HEK293T (cell line): ENCODE measurements at places on chromosomes 2 and 18.
A peak's percentile ranks its signal among the peaks of the same experiment; 100 is the strongest.

DNA sequence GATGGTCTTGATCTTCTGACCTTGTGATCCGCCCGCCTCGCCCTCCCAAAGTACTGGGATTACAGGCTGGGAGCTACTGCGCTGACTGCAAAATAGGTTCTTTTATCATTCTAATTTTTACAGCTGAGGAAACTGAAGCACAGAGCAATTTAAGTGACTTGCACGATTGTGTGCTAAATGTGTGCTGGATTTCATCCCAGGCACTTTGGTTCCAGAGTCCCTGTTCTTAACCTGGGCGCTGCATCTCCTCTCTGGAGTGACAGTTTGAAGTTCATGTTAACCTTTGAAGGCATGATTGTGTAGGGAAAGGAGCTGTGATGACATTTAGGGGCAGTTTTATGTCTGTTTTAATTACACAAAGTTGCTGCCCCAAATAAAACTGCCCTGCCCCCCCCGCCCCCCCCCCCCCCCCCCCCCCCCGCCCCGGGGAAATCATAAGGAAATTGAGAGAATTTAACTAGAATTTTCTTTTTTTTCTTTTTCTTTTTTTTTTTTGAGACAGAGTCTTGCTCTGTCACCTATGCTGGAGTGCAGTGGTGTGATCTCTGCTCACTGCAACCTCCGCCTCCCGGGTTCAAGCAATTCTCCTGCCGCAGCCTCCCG lies 5.6 kb downstream of the ACSL3 start:
- no peak for DNase-seq

DNA sequence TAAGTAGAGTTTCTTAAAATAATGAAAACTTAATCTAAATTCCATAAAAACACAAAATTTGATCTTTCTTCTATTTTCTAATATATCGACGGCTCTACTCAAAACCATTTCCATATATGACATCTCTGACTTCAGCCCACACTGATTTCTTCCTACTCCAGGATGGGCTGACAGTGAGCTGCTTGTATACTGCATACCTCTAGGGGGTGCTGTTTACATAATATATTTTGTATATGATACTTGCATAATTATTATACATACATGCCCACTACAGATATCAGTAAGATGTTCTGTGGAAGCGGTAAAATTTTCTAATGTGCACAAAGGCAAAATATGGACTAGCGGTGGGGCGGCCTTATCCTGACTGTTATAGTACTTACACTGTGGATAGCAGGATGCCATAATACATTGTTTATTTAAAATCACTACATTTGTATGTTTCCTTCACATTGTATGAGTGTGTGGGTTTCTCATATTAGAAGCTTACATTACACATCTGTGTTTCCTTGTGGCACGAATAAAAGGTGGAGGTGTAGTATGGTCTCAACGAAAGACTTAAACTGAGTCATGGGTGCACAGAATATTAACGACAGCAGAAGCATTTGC lies 66.1 kb upstream of the NXPH2 start:
- DNase-seq: peak; percentile 50

- DNase-seq: no peak
These were observed 14.1 kb downstream of the MC4R start for GRCh38 chr18:60358516-60358915.

- DNase-seq: peak; percentile 57
These were observed 11.5 kb downstream of the GPR55 start for GRCh38 chr2:230913406-230914143.

GRCh38 chr2:15315411-15315810 lies 245.7 kb downstream of the NBAS start:
- no peak for DNase-seq

DNA sequence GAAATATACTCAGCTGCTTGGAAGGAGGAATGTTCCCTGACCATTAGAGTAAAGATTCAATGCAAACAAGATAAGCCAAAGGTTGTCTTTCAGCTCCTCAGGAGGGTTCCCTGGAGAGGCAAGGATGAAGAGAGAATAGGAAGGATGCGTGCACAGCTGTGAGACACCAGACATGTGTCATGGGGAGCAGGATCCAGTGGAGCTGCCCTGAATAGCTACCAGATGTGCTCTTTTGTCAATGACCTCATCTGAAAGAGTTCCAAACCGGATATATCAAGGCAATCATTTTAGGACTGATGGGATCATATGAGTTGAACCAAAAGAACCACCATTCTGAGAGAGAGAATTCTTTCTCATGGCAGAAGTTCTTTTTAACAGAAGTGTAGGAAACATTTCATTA lies 490.6 kb downstream of the IRS1 start:
- no peak for DNase-seq

GRCh38 chr2:10193851-10194820 lies 71.6 kb downstream of the RRM2 start:
- no peak for DNase-seq

GRCh38 chr2:126359494-126359893 lies 296.5 kb upstream of the GYPC start:
- peak; percentile 24 for DNase-seq

- no peak for DNase-seq
These were observed 112.1 kb downstream of the MCFD2 start for GRCh38 chr2:46803547-46803878.

GRCh38 chr2:67641312-67642045 lies 244.3 kb downstream of the ETAA1 start:
- DNase-seq: no peak

GRCh38 chr2:42192652-42193566 lies 23.8 kb downstream of the EML4 start:
- no peak for DNase-seq

- no peak for DNase-seq
These were observed 137.3 kb downstream of the SS18 start for GRCh38 chr18:25953111-25953510.

- no peak for DNase-seq
These were observed 970.6 kb upstream of the ACVR2A start for GRCh38 chr2:146874260-146874658.

GRCh38 chr18:55073116-55073515 lies 113.9 kb upstream of the CCDC68 start:
- no peak for DNase-seq

DNA sequence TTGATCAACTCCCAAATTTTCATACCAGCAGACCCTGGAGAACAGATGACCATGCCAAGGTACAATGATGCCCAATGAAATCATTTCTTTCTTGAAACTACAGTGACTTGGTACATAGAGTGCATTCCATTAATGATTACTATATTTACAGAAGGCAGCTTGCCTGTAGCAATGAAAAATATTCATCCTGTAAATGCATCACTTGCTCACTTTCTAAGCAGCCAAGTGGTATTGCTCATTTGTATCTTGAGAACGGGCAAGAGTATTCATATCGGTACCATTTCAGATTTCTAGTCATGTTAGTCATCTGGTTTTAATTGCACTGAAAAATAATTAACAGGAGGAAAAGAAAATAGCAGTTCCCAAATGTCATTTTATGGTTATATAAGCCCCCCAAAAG lies 59.6 kb downstream of the VIL1 start:
- DNase-seq: no peak

GRCh38 chr2:170321526-170321925 lies 143.6 kb downstream of the MYO3B start:
- DNase-seq: no peak

DNA sequence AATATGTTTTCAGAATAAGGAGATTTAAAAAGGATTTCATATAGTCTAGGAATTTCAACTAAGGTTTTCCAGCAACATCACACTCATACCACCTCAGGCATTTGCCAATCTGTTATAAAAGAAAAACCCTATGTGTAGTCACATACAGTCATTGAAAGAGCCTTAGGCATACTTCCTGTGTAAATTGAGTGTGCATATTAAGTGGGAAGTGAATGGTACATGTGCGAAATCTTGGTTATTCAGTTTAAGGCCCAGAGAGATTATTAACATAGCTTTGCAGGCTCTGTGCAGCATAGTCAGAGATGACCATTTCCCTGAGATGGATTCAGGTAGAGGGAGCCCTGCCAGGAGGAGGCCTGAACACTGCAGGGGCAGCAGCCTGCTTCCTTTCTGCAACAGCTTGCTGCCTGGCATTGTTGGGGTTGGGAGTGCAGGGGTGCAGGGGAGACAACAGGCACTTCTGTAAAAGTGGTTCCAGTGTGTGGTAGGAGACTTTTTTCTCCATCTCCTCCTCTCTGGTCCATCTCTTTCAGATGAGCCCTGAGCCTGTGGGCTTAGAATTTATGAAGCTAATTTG lies 100.1 kb upstream of the OSR1 start:
- DNase-seq: no peak

DNA sequence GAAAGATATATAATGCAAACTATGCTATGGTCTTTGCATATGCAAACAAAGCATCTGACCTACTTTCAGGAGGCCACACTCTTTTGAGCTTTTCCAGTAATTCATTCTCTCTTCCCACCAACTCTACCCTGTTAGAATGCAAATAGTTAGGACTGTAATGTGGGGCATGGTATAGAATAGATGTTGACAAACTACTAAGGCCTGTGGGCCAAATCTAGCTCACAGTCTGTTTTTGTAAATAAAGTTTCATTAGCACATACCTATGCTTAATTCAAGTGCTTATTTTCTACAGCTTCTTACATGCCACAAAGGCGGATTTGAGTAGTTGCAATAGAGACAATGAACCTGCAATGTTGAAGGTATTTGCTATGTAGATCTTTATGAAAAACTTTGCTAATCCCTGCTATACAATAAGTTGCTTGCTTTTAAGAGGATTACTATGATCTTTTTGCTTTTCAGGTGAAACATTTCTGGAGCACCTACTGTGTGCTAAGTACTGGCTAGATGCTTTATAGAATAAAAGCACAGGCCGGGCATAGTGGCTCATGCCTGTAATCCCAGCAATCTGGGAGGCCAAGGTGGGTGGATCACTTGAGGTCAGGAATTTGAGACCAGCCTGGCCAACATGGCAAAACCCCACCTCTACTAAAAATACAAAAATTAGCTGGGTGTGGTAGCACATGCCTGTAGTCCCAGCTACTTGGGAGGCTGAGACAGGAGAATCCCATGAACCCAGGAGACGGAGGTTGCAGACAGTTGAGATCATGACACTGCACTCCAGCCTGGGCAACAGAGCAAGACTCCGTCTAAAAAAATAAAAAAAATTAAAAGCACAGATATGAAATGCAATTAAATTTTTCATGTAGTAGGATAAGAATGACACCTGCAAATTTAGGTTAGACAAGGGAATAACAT lies 267.8 kb downstream of the DPP10 start:
- no peak for DNase-seq

DNA sequence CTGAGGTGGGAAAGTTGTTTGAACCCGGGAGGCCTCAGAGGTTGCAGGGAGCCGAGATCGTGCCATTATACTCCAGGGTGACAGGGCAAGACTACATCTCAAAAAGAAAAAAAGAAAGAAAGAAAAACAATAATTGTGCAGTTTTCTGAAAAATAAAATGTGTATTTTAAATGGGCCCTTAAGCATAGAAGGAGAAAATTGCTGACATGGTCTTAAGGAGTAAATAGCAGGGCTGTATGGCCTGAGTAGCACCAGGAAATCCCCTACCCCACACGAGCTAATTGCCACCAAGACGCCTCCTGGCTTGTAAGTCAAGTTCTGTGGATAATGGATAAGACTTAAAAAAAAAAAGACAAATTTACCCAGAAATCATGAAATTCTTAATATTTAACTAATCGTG lies 271.4 kb upstream of the NCKAP5 start:
- no peak for DNase-seq

GRCh38 chr18:43081396-43081795 lies 34.1 kb downstream of the RIT2 start:
- no peak for DNase-seq

DNA sequence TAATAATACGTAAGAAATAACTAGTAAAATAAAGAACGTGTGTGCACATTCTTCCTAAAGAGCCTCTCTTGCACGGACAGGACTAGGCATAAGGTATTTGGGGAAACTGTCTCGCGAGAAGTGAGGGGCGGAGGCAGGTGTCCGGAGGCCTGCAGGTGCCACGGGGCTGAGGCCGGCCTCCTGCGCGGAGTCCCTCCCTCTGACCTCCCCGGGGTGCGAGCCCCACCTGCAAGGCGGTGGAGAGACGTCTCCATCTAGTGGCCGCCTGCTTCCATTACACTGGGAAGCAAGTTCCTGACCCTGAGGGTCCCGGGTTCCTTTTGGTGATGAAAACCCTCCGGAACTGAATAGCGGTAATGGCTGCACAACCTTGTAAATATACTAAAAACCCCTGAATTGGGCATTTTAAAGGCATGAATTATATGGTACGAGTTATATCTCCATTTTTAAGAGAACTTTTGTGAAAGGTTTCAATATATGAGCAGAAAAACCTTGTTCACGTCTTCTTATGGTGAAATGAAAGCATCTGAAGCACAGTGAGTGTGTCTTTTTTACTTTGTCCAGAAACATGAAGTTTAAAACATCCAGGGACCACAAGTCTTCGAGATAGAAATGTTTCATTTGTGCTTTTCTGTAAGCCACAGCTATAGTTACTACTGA lies 35.5 kb upstream of the CTDP1 start:
- peak; percentile 82 for DNase-seq

DNA sequence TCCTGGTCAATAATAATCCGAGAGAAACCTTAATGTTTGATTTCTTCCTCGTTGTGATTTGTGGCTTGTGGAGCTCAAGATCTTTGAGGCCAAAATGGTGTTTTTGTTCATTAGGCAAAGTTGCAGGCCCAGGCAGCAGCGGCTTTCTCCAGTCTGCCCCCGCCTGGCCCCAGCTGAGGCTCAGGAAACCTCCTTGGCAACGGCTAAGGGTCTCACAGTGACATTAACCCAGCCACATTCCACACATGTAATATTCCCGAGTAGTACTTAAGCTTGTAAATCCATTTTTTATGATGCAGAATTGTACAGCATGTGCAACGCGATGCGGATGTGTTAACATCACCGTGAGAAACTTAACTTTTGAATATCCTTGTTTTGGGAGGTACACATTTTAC lies 200.1 kb downstream of the BCL11A start:
- DNase-seq: no peak

- no peak for DNase-seq
These were observed 5.6 kb upstream of the HS6ST1 start for GRCh38 chr2:128324008-128324896.

GRCh38 chr18:37654034-37654433 lies 88.4 kb upstream of the CELF4 start:
- DNase-seq: no peak

- DNase-seq: peak; percentile 75
These were observed 99.5 kb upstream of the STK39 start for GRCh38 chr2:168346725-168347477.

GRCh38 chr2:101341901-101342624 lies 33.6 kb upstream of the RNF149 start:
- DNase-seq: peak; percentile 84

DNA sequence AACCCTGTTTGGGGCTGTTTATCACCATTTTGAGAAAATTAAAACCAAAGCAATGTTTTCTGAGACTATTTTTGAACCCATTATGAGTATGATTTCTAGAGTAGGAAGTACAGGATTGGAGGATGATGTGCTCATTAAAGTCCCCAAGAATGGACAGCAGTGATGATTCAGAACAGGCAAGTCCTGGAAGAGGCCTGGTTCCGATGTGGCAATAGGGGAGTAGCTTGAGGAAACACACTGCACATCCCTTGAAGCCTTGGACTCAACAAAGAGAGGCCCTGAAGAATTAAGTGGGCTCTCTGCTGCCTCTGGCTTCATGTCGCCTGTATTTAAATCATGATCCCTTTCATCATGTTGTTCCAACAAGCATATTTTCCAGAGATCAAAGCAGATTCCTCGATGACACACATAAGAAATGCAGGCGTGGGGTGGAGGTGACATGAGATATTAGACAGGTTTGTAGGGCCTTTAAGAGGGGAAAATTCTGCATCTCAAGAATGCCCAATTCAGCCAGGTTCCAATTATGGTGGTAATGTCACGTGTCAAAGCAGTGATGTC lies 242.2 kb downstream of the FHOD3 start:
- no peak for DNase-seq

GRCh38 chr2:217979151-217979811 lies 23.5 kb downstream of the TNS1 start:
- DNase-seq: no peak

- DNase-seq: no peak
These were observed 1.4 kb downstream of the GPR35 start for GRCh38 chr2:240626531-240627300.
